Pancreas (tissue), 10 donors: ENCODE measurements at places on chromosomes 12 and 14. TPM values are rescaled to one million over a fixed set of nuclear protein-coding genes. Genes with fewer than 3 reads are reported as not detected.

DNA sequence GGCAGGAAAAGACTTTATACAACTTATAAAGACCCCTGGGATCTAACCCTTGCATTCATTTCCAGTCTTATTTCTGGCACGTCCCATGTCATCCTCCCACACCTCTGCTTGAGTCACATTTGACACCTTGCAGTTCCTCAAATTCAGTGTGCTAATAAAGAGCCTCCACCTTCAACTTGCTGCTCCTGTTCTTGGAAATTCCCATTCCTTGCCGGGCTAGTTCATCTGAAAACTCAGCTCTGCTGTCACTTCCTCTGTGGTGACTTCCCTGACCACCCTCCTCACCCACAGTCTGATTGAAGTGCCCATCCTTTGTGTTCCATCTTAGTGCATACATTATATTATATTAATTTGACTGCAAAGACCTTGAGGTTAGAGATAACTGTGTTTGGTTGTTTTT, 37.4 kb upstream of the PSMA6 start:
- no peak for DNase-seq

DNA sequence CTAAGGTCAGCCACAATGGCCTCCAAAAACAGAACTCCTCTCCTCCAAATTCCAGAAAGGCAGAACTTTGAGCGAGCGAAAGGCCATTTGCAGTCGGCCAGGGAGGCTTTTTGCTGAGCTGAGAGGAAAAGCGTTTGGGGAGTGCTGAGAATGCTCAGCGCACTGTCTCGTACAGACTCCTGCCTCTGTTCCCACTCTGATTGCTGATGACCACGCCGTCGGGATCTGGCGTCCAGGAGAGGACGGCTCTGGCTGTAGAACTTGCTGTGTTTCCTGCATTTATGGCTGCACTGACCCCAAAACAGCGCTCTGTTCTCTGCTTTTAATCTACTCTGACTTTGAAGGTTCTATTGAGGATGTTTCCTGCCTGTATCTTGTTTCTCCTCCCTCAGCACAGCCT, 82.4 kb upstream of the WSCD2 start:
- DNase-seq = no peak

- DNase-seq = peak; percentile 79
Measured at GRCh38 chr12:63844391-63845341, at the start of gene SRGAP1. SRGAP1 (plus strand) TSS chr12:63844700; CDS start chr12:63844817, 117 bp downstream.

- no peak for DNase-seq
Measured at GRCh38 chr12:67456431-67456901, 187.3 kb downstream of the CAND1 start.

MAP1LC3B2 gene
- total RNA-seq = 0.92 TPM

DEGS2 gene
- total RNA-seq = 5.1 TPM

TMEM233 gene
- total RNA-seq = not detected
